ENCODE measurements at places on chromosomes 7 and 10.
A peak's percentile ranks its signal among the peaks of the same experiment; 100 is the strongest.

DNA sequence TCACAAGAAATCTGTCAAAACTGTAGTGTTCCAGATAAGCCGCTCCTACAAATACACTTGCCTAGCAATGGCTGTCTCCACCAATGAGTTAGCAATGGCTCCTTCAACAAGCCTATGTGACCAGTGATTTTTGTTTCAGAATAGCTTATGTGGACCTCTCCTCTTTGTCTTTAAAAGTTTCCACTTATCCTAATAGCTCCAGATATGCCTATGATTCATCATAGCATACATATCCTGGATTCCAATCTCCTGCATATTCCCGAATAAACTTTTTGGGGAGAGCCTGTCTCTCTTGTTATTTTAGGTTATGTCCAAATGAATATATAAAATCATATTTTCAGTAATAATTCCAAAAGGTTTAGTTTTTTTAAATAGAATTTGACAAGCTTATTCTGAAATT is 510.6 kb downstream of the ARL4A start:
- DNase-seq: no peak

GRCh38 chr7:147013825-147014224 is 897.2 kb downstream of the CNTNAP2 start:
- no peak for DNase-seq

GRCh38 chr7:668139-668931 is 58.2 kb upstream of the DNAAF5 start:
- DNase-seq: no peak

- DNase-seq: peak; percentile 53
These were observed 8.1 kb upstream of the VDAC2 start for GRCh38 chr10:75202321-75203045.

- no peak for DNase-seq
These were observed 80.4 kb upstream of the GPR26 start for GRCh38 chr10:123585477-123586445.

- no peak for DNase-seq
These were observed 37.9 kb downstream of the SLC25A28 start for GRCh38 chr10:99582255-99582770.

DNA sequence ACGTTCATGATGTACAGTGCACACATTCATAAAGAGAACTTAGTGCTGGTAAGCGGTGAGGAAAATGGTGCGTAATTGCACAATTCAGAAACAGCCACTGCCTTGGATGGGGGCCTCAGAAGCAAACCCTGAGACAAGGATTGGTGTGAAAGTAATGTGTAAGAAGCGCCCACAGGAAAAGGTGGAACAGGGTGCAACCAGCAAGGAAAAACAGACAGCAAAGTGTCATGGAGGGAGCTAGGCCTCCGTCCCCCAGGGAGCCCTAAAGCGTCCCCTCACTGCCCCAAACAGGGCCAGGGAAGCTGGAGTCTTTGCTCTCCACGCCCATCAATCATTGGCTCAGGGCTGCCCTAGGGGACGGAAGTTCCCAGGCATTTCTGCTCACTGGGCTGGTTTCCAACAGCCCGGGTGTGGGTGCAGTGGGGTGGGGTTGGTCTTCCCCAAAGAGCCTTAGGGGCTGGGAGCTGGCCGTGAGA is 9.6 kb upstream of the C10orf105 start:
- DNase-seq: peak; percentile 80

DNA sequence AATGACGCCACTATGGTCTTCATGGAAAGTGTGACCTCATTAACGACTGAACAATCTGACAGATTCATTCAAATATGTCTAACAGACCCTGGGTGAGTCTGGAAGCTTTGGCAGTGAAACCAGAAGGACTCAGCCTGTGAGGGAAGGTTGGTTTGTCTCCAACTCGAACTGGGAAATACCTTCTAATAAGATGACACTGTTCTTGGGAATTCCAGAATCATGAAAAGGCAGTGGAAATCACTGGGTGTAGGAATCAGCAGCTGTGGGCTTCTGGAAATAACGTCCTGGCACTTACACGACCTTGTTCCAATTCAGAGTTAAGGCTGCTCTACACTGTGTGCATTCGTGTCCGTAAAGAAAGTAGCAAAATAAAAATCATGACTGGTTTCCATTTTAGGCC is 75.1 kb downstream of the DGKI start:
- peak; percentile 98 for DNase-seq

DNA sequence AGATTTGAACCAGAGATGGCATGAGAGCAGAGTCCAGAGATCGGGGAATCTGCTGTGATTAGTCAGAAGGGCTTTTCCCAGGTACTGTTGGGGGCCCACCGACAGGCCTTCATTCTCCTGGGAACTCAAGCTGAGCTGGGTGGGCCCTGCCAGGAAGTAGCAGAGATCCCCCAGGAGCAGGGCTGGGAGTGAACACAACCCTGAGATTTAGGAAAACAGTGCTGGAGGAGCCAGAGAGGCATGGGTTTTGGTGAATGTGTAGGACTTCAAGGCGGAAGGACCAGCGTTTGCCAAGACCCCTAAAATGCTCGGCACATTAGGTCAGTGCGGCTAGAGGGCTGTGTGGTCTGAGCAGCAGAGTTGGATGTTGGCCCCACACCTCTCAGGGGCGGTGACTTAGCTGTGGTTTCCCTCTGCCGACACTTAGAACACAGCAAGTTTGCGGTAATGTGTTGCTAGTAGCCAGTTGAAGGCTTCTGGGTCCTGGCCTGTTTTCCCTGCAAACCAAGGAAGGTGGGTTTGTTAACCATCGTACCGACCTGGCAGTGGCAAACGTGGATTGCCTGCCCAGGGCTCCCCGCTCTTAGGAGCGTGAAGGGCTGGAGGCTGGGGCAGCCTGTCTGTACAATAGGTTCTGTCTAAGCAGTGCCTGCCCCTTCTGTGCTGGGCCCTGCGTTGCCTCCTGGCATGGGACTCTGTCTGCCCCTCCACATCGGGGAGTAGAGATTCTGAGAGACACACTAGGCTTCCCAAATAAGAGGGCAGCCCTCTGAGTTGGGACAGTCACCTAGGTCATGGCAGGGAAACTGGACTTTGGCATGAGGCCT is 14.0 kb downstream of the NACAD start:
- DNase-seq: no peak

GRCh38 chr10:117071286-117072050 is 66.5 kb upstream of the SHTN1 start:
- DNase-seq: peak; percentile 50

DNA sequence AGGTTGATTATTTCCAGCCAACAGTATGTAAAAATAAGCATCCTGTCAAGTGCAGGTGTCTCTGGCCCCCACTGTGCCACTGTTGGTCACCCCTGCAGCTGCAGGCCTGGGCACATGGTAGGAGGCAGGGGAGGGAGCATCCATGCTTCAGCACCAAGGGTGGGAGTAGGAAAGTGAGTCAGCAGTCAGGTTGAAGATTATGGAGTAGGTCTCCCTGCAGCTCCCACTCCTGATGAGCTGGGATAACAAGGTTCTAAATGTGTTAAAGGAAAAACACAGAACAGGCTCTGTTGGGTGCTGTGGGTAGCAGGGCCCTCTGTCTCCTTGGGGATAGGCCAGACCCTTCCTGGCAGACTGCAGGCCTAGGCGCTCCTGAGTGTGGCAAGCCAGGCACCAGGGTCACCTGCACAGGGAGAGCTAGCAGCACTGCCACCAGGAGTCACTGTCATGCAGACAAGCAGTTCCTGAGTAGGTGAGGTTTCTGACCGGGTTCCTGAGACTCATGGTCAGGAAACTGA is 59.3 kb downstream of the NUDCD3 start:
- no peak for DNase-seq

- no peak for DNase-seq
These were observed 513.9 kb downstream of the GALNT17 start for GRCh38 chr7:71645836-71646235.

DNA sequence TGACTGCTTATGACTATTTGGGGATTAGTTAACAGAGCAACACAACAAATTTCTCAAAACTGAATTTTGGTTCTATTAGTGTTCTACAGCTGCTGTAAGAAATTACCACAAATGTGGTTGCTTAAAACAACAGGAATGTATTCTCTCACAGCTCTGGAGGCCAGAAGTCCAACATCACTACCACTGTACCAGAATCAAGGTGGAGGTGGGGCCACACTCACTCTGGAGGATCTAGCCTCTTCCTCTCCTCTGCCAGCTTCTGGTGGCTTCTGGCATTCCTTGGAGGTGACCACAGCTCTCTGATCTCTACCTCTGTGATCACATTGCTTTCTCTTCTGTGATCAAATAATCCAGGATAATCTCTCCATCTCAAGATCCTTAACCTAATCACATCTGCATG is 194.7 kb upstream of the BMPER start:
- no peak for DNase-seq

GRCh38 chr10:35661236-35661635 is 19.1 kb upstream of the FZD8 start:
- no peak for DNase-seq

DNA sequence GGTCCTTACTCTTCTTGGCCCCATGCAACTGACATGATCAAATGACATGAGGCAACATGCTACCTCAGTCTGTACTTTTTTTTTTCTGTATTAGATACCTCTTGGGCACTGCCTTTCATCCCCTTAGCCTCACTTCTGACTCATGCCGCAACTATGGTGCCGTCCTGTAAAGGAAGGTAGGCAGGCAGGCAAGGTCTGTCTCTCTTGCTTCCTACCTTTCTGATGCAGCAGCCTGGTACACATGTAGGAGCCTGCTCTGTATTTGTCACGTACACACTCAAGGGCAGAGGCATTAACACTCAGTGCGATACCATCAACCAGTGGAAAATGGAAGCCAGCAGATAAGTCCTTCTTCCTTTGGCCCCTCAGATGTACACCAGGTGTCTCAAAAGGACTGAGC is 146.7 kb downstream of the ATE1 start:
- DNase-seq: no peak

DNA sequence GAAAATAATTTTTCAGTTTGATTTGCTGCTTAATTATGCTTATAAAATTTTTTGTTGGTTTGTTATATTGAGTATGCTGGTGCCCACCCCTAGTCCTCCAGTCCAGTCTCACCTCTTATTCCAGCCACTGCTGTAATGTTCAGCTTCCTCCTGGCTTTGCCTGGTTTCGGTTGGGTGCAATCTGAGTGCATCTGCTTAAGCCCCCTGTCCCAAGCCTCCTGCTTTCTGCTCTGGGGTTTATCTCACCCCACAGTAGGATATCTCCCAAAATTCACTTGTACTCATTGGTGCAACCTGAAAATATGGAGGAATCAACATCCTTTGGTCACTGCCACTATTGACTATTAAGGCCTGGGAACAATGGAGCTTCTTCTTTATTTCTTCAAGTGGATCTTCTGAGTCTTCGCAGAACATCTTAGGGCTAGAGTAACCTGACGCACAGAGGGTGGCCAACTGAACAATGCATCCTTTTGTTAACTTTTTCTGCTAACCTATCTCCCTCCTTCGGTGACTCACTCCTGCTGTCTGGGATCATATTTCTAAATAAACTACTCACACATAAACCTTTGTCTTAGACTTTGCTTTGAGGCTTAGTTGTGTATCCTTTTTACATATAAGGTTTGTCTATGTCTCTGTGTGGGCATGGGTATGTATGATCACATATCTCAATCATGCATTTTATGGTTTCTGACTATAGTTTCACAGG is 19.1 kb upstream of the SOSTDC1 start:
- DNase-seq: no peak

DNA sequence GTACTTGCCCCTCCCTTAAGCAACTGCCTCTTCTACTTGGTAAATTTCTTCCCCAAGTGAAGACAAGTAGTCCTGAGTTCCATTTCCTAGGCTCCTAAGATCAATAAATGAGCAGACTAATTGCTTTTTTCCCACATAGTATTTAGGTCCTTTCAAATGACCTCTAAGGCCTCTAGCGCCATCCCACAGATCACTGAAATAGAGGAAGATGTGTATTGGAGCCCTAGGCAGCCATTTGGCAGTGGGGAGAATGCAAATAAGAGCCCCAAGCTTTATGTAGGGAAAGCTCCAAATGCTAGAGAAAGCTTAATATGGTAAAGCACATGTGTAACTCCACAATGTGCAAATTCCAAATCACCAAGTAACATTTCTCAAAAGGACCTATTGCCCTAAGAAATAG is 316.5 kb upstream of the PHF14 start:
- no peak for DNase-seq

DNA sequence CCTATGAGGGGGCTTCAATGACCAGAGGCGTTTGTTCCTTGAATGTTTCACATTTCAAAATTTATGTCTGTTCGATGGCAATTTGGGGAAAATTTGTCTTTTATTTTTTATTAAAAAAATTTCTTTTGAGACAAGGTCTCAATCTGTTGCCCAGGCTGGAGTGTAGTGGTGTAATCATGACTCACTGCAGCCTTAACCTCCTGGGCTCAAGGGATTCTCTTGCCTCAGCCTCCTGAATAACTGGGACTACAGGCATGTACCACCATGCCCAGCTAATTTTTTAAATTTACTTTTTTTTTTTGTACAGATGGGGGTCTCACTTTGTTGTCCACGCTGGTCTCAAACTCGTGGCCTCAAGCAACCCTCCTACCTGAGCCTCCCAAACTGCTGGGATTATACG is 39.7 kb downstream of the OTUD1 start:
- DNase-seq: no peak

GRCh38 chr7:108270385-108271015 is 140.3 kb upstream of the LAMB4 start:
- DNase-seq: no peak

DNA sequence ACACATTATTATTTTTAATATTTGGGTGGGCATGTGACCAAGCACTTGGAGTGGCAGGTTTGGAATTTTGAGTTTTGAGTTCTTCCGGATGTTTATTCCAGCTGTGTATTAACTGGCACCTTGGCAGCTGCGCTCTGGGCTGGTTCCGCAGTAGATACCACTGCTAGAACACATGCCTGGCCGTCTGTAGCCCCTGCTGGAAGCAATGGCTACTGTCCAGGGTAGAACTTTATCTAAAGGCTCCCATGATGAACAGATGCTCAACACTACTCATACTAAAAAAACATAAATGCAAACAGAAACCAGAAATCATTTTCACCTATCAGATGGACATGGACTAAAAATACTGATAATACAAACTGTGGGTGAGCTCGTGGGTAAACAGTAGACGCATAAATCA is 19.4 kb upstream of the SH3PXD2A start:
- DNase-seq: no peak

GRCh38 chr10:2620827-2621521 is 446.4 kb upstream of the PFKP start:
- no peak for DNase-seq

- no peak for DNase-seq
These were observed 821.6 kb downstream of the ANKRD7 start for GRCh38 chr7:119046068-119046467.

GRCh38 chr10:118667732-118668131 is 72.3 kb upstream of the PRLHR start:
- no peak for DNase-seq

DNA sequence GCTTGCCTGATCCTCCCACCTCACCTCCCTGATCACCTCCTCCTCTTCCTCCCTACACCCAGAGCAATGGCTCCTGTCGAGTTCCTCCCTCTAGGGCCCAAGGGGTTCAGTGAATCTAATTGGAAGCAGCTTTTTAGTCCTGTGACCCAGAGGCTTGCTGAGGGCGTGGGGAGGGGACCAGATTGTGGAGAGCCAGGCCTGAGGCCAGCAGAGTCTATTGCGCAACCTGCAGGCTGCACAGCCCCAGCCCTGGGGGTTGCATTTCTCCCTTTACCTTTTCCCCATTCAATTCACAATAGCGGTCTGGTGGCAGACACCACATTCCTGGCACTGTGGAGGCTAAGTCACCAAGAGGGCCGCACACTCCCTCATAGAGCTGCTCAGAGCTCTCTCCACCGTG is 32.5 kb downstream of the GHRHR start:
- DNase-seq: no peak

- DNase-seq: no peak
These were observed 8.2 kb downstream of the TFR2 start for GRCh38 chr7:100632951-100633717.

Measured in inflammatory macrophage treated with lipopolysaccharide for 1 hour (primary cell).